ENCODE measurements at places on chromosomes 12 and 14. TPM values are rescaled to one million over a fixed set of nuclear protein-coding genes. Genes with fewer than 3 reads are reported as not detected.

CLMN gene
- 3.2 TPM for total RNA-seq

SLC25A47 gene
- total RNA-seq = not detected

AQP6 gene
- 0.46 TPM for total RNA-seq

GUCY2C gene
- total RNA-seq = not detected

PCED1B gene
- 0.46 TPM for total RNA-seq

RNASE7 gene
- not detected for total RNA-seq

HNRNPA1 gene
- total RNA-seq = 651 TPM

KLRC1 gene
- total RNA-seq = not detected

AMN1 gene
- 63.4 TPM for total RNA-seq

ANKS1B gene
- total RNA-seq = 298 TPM

ZNF384 gene
- 17.3 TPM for total RNA-seq

ANO2 gene
- 24.9 TPM for total RNA-seq

NRL gene
- 2.5 TPM for total RNA-seq

NEDD8 gene
- total RNA-seq = 94.6 TPM

PCBP2 gene
- total RNA-seq = 246 TPM

KRT1 gene
- 0.46 TPM for total RNA-seq

INHBE gene
- total RNA-seq = not detected

PFDN5 gene
- 522 TPM for total RNA-seq

GLS2 gene
- total RNA-seq = 8.5 TPM

AICDA gene
- total RNA-seq = not detected

LHX5 gene
- 4.8 TPM for total RNA-seq

CLEC2D gene
- 10.1 TPM for total RNA-seq

APOF gene
- total RNA-seq = not detected

CCNT1 gene
- total RNA-seq = 39.2 TPM

TPPP2 gene
- not detected for total RNA-seq

BMP4 gene
- total RNA-seq = 3.0 TPM

KLRD1 gene
- total RNA-seq = under 0.01 TPM

ACVRL1 gene
- total RNA-seq = 8.8 TPM

CIROP gene
- not detected for total RNA-seq

SYT10 gene
- total RNA-seq = 15.2 TPM

PITPNM2 gene
- total RNA-seq = 10.8 TPM
